Thoracic aorta endothelial cell (primary cell): ENCODE measurements at places on chromosomes 12 and 14. TPM values are rescaled to one million over a fixed set of nuclear protein-coding genes. Genes with fewer than 3 reads are reported as not detected.

The ALKBH2 gene
- 7.1 and 8.2 TPM in 2 replicates for total RNA-seq

The SERPINA10 gene
- total RNA-seq: not detected in 2 replicates

The ZFYVE1 gene
- total RNA-seq: 21.1 and 25.5 TPM in 2 replicates

The PLEKHH1 gene
- 0.65 and 1.1 TPM in 2 replicates for total RNA-seq

The PTPRB gene
- total RNA-seq: 145 and 173 TPM in 2 replicates

The CISTR gene
- not detected in 2 replicates for total RNA-seq

The OTOGL gene
- 3.1 and 5.3 TPM in 2 replicates for total RNA-seq

The TBC1D30 gene
- 20.1 and 29.1 TPM in 2 replicates for total RNA-seq

The SLC5A8 gene
- total RNA-seq: not detected in 2 replicates

The CLEC4C gene
- total RNA-seq: not detected in 2 replicates

The PTGDR gene
- total RNA-seq: not detected in 2 replicates

The ZNF84 gene
- total RNA-seq: 34.2 and 43.8 TPM in 2 replicates

The CCDC38 gene
- 0.07 and 0.13 TPM in 2 replicates for total RNA-seq

The NUP37 gene
- total RNA-seq: 51.7 and 60.4 TPM in 2 replicates

The HOXC6 gene
- total RNA-seq: not detected in 2 replicates

The HOXC13 gene
- not detected in 2 replicates for total RNA-seq

The B3GNT4 gene
- not detected in 2 replicates for total RNA-seq

The PPP1R3E gene
- 3.7 and 4.7 TPM in 2 replicates for total RNA-seq

The RAPGEF3 gene
- 24.3 and 43.9 TPM in 2 replicates for total RNA-seq

The BCDIN3D gene
- total RNA-seq: 2.4 and 3.3 TPM in 2 replicates
